ENCODE measurements at places on chromosomes 6 and 20.

GRCh38 chr20:19682249-19682648 is 75.8 kb upstream of the RIN2 start:
- DNase-seq = no peak

DNA sequence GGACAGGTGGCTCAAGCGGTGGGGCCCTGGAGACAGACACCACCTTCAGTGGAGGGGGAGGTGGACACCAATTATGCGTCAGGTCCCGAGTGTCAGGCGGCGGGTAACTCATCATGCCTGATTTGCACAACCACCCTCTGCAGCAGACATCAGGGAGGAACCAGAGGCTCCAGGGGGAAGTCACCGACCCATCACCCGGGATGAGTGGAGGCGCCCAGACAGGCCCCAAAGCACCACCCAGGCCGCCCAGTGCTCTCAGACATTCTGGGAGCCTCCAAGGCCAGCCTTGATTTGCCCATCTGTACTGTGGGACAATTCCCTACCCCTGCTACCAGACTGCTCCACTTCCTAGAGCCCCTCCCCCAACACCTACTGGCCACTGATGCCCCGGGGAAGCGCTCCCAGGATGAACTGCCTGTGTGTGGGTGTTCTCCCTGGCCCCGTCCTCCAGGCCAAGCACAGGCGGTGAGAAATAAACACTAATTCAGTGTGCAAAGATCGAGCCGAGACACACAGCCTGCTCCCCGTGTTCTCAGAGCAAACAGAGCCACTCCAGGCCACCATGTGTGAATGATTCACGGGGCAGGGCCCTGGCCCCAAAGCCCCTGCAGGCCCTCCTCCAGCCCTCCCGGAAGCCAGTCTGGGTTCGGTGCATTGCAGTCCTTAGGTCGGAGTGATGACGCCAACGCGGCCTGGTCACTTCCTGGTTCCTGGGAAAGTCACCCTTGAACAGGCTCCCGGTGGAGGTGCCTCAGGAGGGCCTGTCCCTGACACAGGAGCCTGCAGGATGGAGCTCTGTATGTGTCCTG is 107.2 kb downstream of the ASXL1 start:
- DNase-seq = no peak

- no peak for DNase-seq
Observed at GRCh38 chr6:116444575-116444974, 16.6 kb upstream of the CALHM6 start.

DNA sequence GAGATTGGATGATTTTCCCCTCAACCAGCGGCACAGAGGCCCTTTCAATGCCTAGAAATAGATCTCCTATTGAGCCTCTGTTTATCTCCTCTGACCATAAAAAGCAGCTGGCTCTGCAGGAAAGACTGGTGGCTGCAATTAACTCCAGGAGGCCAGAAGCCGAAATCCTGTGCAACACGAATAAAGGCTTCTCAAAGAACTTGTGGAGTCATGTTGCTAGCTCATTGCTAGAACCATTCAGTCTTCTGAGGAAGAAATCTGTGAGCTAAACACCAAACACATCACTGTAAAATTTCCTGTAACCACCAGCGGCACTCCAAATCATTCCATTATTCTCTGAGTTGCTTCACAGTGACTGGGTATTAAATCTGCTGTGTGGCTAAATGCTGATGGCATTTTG is 49.1 kb upstream of the TPD52L1 start:
- DNase-seq = no peak

DNA sequence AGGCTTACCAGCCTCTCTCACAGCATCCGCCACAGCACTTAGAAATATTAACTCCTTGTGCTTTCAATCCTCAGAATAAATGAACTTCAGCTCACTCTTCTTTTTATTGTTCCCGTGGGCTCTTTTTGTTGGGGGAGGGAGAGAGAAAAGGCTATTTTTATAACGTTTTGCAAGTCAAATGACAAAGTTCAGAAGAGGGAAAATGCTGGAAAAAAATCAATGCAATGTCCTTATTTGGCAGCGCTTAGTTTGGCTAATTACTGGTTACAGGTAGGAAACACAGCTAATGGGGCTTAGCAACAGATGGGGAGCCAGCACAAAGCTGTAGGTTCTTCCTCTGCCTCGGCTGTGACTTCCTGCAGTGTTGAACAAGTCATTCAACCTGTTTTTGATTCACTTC is 1067.0 kb upstream of the MAP3K7 start:
- no peak for DNase-seq

DNA sequence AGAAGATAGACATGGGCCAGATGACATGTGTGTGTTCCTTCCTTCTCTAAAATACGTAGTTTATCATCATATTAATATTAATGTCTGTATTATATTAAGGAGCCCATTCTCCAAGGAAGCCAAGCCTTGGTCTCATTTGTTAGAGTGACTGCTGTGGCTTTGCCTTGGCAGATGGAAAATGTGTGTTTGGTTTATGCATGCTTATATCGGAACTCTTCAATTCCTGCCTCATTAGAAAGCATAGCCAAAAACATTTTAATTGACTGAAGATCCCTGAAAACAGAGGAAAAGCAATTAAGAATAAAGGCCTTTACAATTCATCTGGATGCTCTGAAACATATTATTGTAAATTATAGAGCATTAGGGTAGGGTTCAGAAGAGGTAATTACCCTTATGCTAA is 106.4 kb downstream of the COL9A1 start:
- no peak for DNase-seq

GRCh38 chr20:48107560-48107959 is 322.3 kb upstream of the SULF2 start:
- no peak for DNase-seq

DNA sequence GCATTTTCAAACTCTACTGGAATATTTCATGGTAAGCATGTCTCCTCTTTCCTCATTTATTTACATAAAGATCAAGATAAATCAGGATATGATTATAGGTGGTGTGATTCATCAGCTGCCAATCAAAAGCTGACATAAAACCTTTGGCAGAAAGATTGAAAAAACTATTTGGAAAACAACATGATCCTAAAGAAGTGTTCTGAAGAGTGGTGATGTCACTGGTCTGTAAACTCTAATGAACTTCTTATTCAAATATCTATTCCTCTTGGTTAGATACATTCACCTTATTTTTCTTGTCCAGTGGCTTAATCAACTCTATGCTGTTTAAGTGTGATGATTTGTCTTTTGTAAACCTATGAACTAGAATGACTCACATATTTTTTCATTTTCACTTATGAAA is 535.5 kb upstream of the CITED2 start:
- no peak for DNase-seq

DNA sequence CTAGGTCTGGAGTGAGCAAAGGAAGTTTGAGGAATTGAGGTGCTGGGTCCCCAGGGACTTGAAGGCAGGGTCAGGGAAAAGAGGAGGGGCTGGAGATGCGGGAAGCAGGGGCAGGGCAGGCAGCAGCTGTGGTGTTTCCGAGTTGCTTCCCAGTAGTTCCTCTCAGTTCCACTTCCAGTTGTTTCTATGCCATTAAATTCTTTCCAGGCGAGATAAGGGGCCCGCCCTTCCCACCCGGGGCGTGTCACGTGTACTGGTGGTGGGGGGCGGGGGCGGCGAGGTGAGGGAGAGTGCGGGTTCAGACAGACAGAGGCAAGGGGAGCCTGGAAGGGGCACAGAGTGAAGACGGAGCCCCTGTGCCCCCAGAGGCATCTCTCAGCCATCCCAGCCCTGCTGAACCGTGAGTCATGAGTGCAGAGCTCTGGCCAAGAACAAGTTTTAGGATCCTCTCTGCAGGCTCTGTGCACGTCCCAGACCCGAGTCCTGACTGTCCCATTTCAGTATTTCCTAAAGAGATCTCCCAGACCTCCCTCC is 977 bp downstream of the TNXB start:
- DNase-seq = no peak

- DNase-seq = no peak
Observed at GRCh38 chr20:57695012-57695411, 14.8 kb downstream of the PMEPA1 start.

- DNase-seq = no peak
Observed at GRCh38 chr6:168228676-168229367, 90.8 kb downstream of the DACT2 start.

GRCh38 chr6:79803917-79804316 is 143.4 kb downstream of the ELOVL4 start:
- DNase-seq = no peak

GRCh38 chr20:58112017-58112781 is 116.3 kb downstream of the ANKRD60 start:
- DNase-seq = no peak

GRCh38 chr20:45340236-45340847 is 7.9 kb downstream of the SDC4 start:
- no peak for DNase-seq

GRCh38 chr6:160417550-160417949 is 69.4 kb downstream of the SLC22A3 start:
- DNase-seq = no peak

GRCh38 chr6:16236631-16237199 is 1.7 kb upstream of the GMPR start:
- no peak for DNase-seq

DNA sequence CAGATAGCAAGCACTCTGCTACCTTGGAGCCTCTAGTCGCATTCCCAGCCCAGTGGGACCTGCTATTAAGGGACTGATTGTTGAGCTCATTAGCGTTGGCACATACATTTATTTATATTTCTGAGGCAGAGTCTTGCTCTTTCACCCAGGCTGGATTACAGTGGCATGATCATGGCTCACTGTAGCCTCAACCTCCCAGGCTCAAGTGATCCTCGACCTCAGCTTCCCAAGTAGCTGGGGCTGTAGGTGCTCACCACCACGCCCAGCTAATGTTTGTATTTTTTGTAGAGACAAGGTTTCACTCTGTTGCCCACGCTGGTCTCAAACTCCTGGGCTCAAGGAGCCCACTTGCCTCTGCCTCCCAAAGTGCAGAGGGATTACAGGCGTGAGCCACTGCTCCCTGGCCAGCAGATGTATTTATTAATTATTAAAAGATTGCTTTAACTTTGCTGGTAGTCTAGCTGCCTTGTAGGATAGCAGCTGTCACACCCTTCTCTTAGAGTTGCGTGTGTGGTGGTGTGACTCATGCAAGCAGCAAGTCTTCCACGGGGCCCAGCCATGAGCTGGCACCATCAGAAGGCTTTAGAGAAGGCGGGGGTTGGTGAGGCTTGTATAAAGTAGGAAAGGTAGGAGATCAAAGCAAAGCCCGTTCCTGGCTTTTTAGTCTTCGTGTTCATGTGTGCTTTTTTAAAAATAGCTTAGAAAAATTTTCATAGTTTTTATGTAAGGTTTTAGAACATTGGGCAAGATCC is 16.5 kb downstream of the ACTR5 start:
- peak; percentile 19 for DNase-seq

DNA sequence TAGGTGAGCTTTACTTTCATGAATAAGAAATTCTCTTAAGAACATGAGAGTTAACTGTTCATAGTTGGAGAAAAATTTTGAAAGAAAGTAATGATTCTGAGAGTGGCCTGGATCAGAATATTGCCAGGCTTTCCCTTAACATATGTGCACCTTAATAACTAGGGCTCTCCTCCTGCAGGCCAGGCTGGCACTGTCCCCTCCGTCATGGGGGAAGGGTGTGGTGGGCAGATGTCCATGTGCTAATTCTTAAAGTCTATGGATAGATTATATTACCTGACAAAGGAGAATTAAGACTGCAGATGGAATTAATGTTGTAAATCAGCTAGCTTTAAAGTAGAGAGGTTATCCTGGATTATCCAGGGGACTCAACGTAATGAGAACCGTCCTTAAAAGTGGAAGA is 10.9 kb upstream of the KLHL32 start:
- DNase-seq = no peak

GRCh38 chr20:36367907-36368799 is 62.0 kb downstream of the DLGAP4 start:
- no peak for DNase-seq

DNA sequence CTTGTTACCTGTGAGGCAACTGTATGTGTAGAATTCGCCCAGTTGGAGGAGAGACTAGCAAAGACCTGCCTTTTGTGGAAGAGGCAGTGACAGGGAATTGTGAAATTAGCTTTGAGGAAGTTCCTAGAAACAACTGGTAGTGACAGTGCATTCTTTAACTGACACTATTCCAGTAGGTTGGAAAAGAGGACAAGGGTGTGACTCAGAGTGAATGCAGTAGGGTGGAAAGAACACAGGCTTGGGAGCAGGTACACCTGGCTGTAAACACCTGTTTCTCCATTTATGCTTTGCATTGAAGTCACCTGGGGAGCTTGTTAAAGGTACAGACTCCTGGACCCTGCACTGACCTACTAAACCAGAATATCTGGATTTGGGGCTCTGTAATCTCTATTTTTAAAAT is 295.7 kb downstream of the PHACTR1 start:
- no peak for DNase-seq

- DNase-seq = no peak
Observed at GRCh38 chr6:91683240-91683639, 1096.4 kb upstream of the MAP3K7 start.

GRCh38 chr20:10610251-10610650 is 63.5 kb downstream of the JAG1 start:
- DNase-seq = no peak

GRCh38 chr20:2507875-2508630 is 662 bp downstream of the ZNF343 start:
- DNase-seq = no peak

DNA sequence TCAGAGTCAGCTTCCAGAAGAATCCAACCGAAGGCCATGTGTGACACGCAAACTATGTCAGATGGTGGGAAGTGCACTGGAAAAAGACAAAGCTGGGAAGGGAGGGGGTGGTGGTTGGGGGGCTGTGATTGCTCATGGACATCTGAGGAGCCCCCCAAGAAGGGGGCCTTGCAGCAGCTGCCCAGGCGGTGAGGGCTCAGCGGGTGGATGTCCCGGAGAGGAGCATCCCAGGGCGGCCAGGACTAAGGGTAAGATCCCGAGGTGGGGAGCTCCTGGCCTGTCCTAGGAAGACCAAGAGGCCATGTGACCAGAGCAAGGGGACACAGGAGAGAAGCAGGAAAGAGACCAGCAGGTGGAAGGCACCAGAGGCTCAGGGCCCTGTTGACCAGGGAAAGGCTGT is 299.5 kb downstream of the PREX1 start:
- DNase-seq = no peak

DNA sequence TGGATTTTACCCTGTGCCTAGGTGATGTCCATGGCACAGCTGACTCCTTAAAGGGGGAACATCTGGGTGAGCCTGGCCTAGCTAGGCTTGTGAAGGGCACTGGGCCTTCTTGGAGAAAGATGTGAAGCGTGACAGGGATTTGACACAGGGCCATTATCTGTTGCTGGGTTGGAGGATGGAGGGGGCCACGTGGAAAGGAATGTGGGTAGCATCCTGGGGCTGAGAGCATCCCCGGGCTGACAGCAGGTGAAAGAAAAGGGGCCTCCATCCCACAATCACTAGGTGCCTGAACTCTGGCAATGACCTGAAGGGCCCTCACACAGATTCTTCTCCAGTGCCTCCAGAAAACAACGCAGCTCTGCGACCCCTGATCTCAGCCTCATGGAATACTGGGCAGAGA is 124.7 kb downstream of the DTNBP1 start:
- no peak for DNase-seq

All from CD4-positive, alpha-beta T cell treated with Interleukin-15 for 4 hours (primary cell).